Esophagus (tissue), 2 donors: ENCODE measurements at places on chromosomes 6 and 20. TPM values are rescaled to one million over a fixed set of nuclear protein-coding genes. Genes with fewer than 3 reads are reported as not detected.

Gene MAS1
- polyA plus RNA-seq: not detected

Gene HINT3
- 2.8 TPM for polyA plus RNA-seq

Gene RBM24
- 0.51 TPM for polyA plus RNA-seq

Gene PDE7B
- 0.64 TPM for polyA plus RNA-seq

Gene JAG1
- 48.8 TPM for polyA plus RNA-seq
